Fibroblast of skin of right quadriceps (primary cell): ENCODE measurements at places on chromosomes 2 and 18.

GRCh38 chr2:142588269-142588668 lies 289.2 kb upstream of the KYNU start:
- DNase-seq: no peak

GRCh38 chr18:36078751-36079529 lies 11.6 kb upstream of the RPRD1A start:
- peak; percentile 63 for DNase-seq

DNA sequence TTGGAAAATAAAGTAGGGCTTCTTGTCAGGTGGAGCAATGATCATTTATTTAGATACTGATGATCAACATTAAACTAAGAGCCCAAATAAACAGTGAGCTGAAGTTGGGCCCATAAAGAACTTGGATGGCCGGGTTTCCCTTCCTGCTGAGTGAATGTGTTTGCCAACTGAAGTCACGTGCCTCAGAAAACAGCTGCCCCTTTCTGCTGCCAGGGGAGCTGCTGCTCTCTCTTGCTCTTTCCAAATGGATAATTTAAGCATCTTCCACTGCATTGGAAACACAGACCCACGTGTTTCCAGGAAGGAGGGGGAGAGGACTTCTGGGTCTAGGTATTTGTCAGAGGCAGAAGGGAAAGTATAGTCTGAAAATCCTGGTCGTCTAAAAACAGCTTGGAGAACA lies 22.9 kb upstream of the NCKAP5 start:
- DNase-seq: no peak

GRCh38 chr2:164770421-164770916 lies 71.2 kb downstream of the COBLL1 start:
- DNase-seq: no peak

GRCh38 chr2:104164721-104165252 lies 689.1 kb upstream of the POU3F3 start:
- DNase-seq: no peak

DNA sequence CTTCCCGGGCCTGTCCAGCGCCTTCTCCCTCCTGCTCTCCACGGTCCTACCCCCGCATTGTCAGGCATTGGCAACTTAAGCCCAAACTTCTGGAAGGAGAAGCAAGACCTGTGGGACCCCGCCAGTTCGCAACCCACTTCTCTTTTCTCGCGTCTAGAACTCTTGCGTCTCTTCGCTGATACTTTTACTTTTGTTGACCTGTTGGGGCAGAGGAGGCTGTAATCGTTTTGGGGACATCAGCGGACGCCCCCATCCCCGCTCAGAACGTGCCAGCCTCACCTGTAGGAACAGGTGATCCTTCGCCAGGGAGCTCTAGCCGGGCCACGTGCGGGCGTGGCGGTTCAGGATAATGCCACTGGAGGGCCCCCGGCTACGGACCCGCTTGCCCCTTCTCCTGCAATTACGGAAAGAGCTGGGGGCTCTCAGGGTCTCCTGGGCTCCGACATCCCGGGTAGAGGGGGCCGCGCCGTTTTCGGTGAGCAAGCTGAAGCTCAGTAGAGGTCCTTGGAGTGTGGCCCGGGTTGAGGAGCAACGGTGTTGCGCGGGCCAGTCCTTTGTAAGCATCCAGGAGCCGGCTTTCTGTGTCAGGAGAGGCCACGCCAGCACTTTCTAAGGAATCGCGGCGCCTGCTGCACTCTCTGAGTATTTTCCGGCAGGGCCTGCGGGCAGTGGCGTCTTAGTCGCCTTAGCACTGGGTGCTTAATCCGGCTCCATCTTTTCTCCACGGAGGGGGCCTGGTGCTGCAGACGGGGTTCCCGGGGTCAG lies 1.6 kb downstream of the MTCL1 start:
- peak; percentile 70 for DNase-seq

GRCh38 chr2:176094349-176094748 lies 1.8 kb downstream of the HOXD13 start:
- DNase-seq: no peak

DNA sequence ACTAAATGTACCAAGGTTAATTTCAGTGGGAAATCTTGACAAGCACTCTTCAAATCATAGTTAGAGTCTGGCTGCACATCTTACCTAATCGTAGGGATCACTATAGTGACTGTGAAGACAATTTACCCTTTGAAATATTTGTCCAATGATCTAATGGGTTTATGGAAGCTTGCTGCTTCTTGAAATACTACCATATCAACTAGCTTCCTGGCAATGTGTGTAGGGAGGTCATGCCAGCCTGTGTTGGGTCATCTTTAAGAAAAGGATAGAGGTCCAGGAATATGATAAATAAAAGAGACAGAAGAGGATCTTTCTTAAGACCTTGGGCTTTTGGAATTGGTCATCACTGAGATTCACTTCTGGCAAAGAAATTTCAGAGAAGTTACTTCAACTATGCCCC lies 84.4 kb downstream of the POLE4 start:
- DNase-seq: no peak

- DNase-seq: no peak
These were observed 313.8 kb downstream of the PIK3C3 start for GRCh38 chr18:42268798-42269197.
